ENCODE measurements at places on chromosomes 1 and 21. TPM values are rescaled to one million over a fixed set of nuclear protein-coding genes. Genes with fewer than 3 reads are reported as not detected.

Gene RSPH1
- 0.39 TPM for total RNA-seq

Gene CD1D
- total RNA-seq, result not detected

Gene SHE
- under 0.01 TPM for total RNA-seq

Gene RGS8
- total RNA-seq, result not detected

Gene OLFML3
- 834 TPM for total RNA-seq

Gene PGLYRP4
- total RNA-seq, result not detected

Gene LCE6A
- total RNA-seq, result not detected

Gene PODN
- 0.39 TPM for total RNA-seq

Gene NOC2L
- total RNA-seq, result 38.5 TPM

Gene TCP10L
- 0.39 TPM for total RNA-seq

Gene LCE1E
- total RNA-seq, result not detected

Gene LRRC71
- total RNA-seq, result not detected

Gene ZC3H12A
- 10.2 TPM for total RNA-seq

Gene CTPS1
- total RNA-seq, result 34.9 TPM

Gene OVAAL
- not detected for total RNA-seq

Gene ARHGEF16
- 0.39 TPM for total RNA-seq

Gene RHCE
- total RNA-seq, result 1.2 TPM

Gene KCNT2
- total RNA-seq, result not detected

Gene AQP10
- not detected for total RNA-seq

Gene ZNF593OS
- total RNA-seq, result under 0.01 TPM

Gene EFNA1
- total RNA-seq, result 18.8 TPM

Gene PBX1
- total RNA-seq, result 77.6 TPM

Gene GRHL3
- not detected for total RNA-seq

Gene PTAFR
- not detected for total RNA-seq

Gene TRIM67
- not detected for total RNA-seq

Gene LGR6
- 0.76 TPM for total RNA-seq

Gene RAB4A
- total RNA-seq, result 32.0 TPM

Gene FALEC
- not detected for total RNA-seq

Gene RCAN1
- total RNA-seq, result 6.7 TPM

Gene S100B
- not detected for total RNA-seq

Gene SFT2D2
- 47.9 TPM for total RNA-seq

Gene SHCBP1L
- total RNA-seq, result 0.11 TPM

Gene DNM3
- total RNA-seq, result 2.0 TPM

Gene OR6Y1
- total RNA-seq, result not detected

Gene LY9
- total RNA-seq, result not detected

Gene AGT
- total RNA-seq, result not detected

Gene TMEM200B
- 20.8 TPM for total RNA-seq

Gene FMN2
- total RNA-seq, result 0.79 TPM

Gene CD2
- not detected for total RNA-seq

Gene NBPF6
- total RNA-seq, result not detected

Gene FOXD2
- total RNA-seq, result under 0.01 TPM

Gene BACH1
- total RNA-seq, result 64.0 TPM

Gene OLFM3
- total RNA-seq, result not detected

Gene ATP1A4
- total RNA-seq, result 2.4 TPM

Gene DRAXIN
- not detected for total RNA-seq

Gene TNNT2
- 1.4 TPM for total RNA-seq

Gene SUCO
- total RNA-seq, result 207 TPM

Gene TLR5
- total RNA-seq, result 0.39 TPM

Gene TMPRSS3
- not detected for total RNA-seq

Gene MYBPH
- total RNA-seq, result not detected

Gene RAB7B
- total RNA-seq, result 1.6 TPM

Gene ENAH
- 38.4 TPM for total RNA-seq

Gene OR2L2
- total RNA-seq, result not detected

Gene TMPRSS15
- total RNA-seq, result not detected

Gene HSF2BP
- 16.1 TPM for total RNA-seq

Gene SYDE2
- total RNA-seq, result 4.7 TPM

Gene TMPRSS2
- not detected for total RNA-seq

Gene HES5
- not detected for total RNA-seq

Gene FCGR2B
- not detected for total RNA-seq

Measured in placental epithelial cell (primary cell).